ENCODE measurements at places on chromosomes 5 and 9. TPM values are rescaled to one million over a fixed set of nuclear protein-coding genes. Genes with fewer than 3 reads are reported as not detected.

Gene SARDH
- not detected for total RNA-seq

Gene CLINT1
- 85.8 TPM for total RNA-seq

Gene ZNF346
- total RNA-seq, result 11.5 TPM

Gene AK8
- total RNA-seq, result 0.89 TPM

Gene FCN1
- not detected for total RNA-seq
